NCI-H1930 (cell line): ENCODE measurements at places on chromosomes 6 and 20.
A peak's percentile ranks its signal among the peaks of the same experiment; 100 is the strongest.

GRCh38 chr6:26054781-26055718 is 32.2 kb upstream of the HFE start:
- DNase-seq, result peak; percentile 70

GRCh38 chr6:112833581-112834131 is 486.5 kb downstream of the RFPL4B start:
- no peak for DNase-seq

GRCh38 chr6:54132587-54132986 is 21.3 kb downstream of the MLIP start:
- DNase-seq, result no peak

DNA sequence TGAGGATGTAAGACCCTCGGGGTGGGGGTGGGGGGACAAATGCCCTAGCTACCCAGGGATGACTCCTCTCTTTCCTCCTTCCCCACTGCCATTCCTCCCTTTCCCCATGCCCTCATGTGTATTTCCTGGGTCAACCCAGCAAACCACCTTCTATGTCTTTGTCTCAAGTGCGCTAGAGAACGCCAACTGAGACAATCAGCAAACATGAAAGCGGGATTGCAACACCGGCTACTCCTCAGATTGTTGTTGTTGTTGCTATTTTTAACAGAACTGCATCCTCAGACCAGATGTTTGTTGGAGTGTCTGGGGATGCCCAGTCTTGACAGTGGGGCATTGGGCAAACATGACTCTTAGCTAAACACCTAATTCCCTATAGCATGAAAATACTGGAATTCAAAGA is 39.3 kb upstream of the HIVEP1 start:
- DNase-seq, result no peak

DNA sequence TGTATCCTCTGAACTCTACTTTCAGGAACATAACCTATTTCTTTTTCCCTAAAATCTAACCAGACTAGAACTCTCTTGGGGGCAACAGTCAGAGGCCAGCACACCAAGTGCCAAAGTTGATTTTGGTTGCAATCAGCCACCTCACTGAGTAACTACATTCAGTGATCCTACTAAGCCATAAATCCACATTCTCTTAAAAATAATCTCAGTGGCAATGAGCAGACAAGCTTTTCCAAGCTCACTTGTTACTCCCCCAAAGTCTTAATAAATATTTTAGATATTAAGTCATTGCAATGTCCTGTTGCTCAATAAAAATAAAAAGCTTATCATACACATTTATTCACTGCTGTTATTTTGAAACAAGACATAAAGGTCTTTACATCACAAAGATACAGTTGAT is 9.8 kb downstream of the RGS17 start:
- no peak for DNase-seq

DNA sequence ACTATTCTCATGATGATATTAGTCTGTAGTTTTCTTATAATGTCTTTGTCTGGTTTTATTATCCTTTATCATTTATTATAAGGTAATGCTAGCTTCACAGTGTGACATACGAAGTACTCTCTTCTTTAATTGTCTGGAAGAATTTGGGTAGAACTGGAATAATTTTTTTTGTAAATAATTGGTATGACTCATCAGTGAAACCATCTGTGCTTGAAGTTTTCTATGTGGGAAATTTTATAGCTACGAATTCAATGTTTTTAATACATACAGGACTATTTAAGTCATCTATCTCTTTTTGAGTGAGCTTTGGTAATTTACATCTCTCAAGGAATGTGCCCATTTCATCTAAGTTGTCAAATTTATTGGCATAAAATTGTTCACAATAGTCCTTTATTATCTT is 86.3 kb downstream of the SOD2 start:
- DNase-seq, result no peak

DNA sequence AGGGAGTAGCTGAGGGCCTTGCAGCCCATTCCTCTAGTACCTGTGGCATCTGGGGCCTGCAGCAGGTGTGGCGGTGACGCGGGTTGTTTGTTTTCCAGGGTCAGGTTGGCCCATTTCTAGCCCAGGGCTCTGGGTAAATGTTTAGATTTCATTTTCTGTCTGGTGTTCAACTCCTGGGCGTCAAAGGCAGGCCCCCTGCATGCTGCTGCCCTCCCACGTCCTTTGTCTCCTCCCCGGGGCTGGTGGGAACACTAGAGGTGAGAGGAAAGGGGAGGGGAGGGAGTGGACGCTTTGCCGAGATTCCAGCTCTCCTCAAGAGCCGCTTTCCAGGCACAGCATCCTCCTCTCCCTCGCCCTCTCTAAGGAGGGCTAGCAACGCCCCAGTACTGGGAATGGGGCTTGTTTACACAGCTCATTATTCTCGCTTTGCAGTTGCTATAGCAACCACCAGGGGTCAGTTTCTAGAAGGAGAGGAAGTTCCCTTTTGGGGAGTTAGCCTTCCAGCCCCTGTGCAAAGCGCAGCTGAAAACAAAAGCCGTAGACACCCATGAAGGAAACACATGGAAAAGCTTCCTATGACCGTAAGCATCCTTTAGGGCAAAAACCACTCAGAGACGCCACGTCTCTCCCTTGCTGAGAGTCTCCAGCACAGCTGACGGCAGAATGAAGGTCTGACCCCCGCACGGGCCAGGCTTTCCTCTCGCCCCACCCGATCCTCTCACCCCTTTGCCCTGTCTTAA is 170.6 kb downstream of the LY86 start:
- no peak for DNase-seq

DNA sequence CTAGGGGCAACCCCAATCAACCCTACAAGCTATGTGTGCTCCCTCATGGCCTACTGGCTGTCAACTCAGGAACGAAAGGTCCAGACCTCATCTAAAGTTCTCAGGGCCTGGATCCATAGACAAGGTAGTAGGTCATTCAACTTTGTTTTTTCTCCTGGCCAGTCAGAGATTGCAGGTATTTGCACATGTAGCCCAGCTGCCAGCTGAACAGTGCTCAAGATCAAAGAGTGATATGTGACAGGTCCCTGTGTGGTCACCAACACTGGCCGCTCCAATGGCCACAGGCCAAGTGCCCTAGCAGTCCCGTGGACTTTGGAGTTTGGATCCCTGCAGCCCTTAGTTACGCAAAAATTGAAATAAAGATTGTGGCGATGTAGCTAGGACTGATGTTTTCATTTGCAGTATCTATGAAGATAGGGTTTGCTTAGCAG is 60.6 kb upstream of the ATXN1 start:
- no peak for DNase-seq

DNA sequence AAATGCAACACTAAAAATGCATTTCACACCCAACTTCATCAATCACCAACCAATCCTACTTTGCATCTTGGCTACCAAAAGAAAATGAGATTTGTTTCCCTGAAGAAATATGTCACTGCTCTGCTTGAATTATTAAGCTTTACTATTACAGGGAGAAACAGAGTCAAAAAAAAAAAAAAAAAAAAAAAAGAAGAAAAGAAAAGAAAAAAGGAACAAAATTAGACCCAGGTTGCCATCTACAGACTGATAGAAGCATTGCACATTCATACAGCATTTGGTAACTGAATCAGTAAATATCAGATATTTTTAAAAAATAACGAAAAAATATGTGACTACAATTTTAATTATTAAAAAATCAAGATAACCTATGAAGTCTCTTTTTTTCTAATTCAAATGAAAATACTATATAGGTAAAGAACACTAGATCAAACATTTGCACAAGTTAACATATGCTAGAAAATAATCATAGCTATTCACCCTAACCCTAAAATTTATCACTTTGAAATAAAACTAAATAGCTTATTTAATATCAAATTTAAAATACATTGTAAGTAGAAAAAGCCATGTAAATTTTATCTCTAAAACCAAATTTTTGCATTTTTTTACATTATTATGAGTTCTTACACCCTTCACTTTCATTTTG is 83.3 kb downstream of the DCDC2 start:
- DNase-seq, result no peak

DNA sequence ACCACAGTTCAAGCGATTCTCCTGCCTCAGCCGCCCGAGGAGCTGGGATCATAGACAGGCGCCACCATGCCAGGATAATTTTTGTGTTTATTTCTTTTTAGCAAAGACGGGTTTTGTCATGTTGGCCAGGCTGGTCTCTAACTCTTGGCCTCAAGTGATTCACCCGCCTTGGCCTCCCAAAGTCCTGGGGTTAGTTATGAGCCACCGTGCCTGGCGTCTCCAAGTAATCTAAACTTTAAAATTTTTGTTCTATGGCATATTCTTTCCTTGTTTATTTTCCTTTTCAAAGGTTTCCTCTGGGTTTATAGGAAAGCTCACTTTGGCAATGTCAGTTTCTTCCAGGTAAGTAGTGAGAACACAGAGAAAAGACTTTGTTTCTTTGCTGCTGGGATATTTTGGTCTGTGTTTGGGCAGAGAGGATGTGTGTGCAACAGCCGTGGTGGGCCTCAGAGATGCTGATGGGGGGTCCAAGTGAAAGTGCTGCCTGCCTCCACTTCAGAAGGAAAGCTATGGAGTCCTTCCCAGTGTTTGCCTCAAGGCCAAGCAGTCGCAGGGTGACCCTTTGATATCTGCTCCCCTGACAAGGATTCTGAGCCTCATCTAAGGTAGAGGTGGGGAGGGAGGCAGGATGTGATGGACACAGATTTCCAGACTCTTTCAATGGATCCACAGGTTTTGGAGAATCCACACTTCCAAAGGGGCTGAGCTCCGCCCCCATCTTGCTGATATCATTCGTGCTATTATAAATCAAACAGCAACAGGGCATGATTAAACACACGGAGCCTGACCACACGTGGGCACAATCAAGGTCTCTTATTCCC is 2.3 kb downstream of the LRP11 start:
- no peak for DNase-seq

DNA sequence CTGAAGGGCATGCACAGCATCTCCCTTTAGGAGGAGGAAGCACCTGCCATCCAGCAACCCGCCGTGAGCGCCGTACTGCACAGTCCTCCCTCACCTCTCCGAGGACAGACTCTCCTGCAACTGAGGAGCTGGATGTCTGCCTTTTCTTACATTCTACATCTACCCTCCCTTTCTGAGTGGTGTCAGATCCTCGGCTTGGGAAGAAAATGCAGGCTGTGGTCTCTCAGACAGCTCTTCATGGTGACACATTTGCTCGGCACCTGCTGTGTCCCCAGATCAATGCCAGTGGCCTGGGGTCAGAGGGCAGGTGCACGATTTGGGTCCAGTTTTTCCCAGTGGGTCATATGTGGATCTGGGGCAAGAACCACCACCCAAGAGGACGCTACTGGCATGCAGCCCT is 40.1 kb upstream of the BHLHE23 start:
- DNase-seq, result no peak

GRCh38 chr6:163545370-163545769 is 130.9 kb downstream of the QKI start:
- no peak for DNase-seq

GRCh38 chr6:80133020-80133419 is 26.5 kb downstream of the BCKDHB start:
- DNase-seq, result no peak
